ENCODE measurements at places on chromosomes 2 and 18. TPM values are rescaled to one million over a fixed set of nuclear protein-coding genes. Genes with fewer than 3 reads are reported as not detected.

Gene OSBPL6
- not detected for polyA plus RNA-seq

Gene AFF3
- 83.9 TPM for polyA plus RNA-seq

Gene GLB1L
- polyA plus RNA-seq = 0.98 TPM

Gene RESP18
- polyA plus RNA-seq = not detected

Gene MAL
- 1.0 TPM for polyA plus RNA-seq

Gene ANKRD30B
- 0.11 TPM for polyA plus RNA-seq

Gene NDC80
- not detected for polyA plus RNA-seq

All from naive B cell (primary cell).